AG04450 (cell line): ENCODE measurements at places on chromosomes 6 and 20. TPM values are rescaled to one million over a fixed set of nuclear protein-coding genes. Genes with fewer than 3 reads are reported as not detected.

DNA sequence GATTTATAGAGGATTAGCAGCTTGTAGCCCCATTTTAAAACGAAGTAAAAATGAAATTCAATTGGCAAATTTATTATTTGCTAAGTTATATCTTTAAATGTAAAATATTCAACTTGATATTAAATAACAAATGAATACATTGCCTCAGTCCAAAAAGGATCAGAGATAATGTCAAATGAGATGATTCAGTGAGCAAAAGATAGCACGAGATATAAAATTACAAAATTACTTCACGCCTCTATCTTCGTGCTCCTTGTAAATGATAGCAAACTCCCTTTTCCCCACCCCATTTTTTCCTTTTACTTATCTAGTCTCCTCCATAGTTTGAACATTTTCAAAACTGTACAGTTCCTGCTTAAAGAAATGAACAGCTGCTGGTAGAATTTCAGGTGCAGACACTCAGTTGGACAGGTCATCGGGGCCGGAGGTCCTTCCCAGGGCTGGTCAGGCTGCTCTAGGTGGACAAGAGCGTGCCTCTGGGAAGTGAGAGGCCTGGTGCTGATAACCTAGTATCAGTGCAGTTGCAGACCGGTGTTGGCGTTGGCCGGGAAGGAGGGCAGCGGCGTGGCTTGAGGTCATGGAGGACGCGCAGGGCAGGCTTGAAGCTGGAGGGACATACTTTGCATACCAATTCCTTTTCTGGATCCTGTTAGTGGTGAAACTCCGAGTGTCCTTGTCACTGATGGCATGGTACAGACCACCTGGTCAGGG is 83.9 kb downstream of the CDC5L start:
- no peak for DNase-seq

DNA sequence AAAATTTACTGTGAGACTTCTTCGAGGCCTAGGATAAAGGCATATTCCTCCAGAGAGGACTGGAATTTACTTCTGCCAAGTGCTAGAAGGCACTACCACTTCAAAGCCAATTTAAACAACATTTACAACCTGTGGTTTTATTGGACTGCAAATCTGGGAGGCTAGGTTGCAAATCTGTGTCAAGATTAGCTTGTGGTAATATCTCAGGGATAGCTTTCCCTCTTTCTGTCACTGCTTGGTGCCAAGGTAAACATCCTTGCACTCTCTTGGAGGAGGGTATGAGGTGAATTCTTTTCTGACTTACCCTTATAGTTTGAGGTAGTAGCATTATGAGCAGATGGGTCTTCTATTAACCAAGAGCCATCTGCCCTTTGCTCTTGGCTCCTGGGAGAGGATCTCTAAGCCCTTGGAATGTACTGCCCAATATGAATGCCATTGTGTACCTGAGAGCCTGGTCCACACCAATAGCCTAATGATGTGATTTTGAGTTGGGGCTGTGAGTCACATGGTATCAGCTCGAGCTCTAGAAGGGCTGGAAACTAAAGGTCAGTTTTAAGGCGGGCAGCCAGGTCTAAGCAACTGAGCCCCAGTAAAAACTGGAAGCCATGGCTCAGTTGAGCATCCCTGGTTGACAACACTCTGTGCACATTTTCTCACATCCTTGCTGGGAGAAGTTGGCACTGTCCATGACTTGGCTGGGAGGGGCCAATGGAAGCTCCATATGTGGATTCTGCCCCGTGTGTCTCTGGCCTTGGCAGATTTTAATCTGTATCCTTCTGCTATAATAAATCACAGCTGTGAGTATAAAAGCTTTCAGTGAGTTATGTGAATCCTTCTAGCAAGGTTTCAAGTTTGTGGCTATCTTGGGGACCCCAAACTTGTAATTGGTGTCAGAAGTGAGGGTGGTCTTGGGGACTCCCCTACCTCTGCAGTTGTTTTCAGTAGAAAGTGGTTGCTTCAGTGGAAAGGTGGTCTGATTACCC is 188.1 kb downstream of the UBE3D start:
- no peak for DNase-seq

- no peak for DNase-seq
These were observed 15.4 kb downstream of the EZR start for GRCh38 chr6:158803733-158804143.

NKAIN2 gene
- not detected in 2 replicates for polyA plus RNA-seq

ETV7 gene
- 0.41 and 0.81 TPM in 2 replicates for polyA plus RNA-seq
